ENCODE measurements at places on chromosomes 2 and 18.

DNA sequence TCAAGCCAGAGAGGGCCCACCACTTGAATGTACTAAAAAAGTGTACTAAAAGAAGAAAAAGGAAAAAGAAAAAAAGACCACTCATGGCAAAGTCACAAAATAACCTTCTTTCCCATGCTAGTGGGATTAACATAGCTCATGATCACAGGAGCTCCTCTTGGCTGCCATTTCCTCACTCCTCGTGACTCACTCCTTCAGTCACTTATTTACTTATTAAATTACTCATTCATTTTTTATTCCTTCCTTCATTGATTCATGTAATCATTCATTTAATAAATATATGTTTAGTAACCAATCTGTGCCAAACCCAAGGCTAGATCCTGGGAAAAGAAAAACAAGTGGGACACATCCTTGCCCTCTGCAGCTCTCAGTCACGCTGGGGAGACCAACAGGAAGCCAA lies 300.5 kb downstream of the INSIG2 start:
- no peak for DNase-seq

- no peak for DNase-seq
Observed at GRCh38 chr2:210961249-210961648, 404.9 kb downstream of the CPS1 start.

GRCh38 chr18:49172246-49172645 lies 221.5 kb upstream of the SMAD7 start:
- DNase-seq = no peak

GRCh38 chr2:199997296-199997695 lies 41.9 kb downstream of the MAIP1 start:
- DNase-seq = no peak

- DNase-seq = peak; percentile 85
Observed at GRCh38 chr2:74334931-74335333, 8.3 kb downstream of the SLC4A5 start.

GRCh38 chr2:30026091-30027055 lies 105.0 kb upstream of the ALK start:
- DNase-seq = peak; percentile 83

DNA sequence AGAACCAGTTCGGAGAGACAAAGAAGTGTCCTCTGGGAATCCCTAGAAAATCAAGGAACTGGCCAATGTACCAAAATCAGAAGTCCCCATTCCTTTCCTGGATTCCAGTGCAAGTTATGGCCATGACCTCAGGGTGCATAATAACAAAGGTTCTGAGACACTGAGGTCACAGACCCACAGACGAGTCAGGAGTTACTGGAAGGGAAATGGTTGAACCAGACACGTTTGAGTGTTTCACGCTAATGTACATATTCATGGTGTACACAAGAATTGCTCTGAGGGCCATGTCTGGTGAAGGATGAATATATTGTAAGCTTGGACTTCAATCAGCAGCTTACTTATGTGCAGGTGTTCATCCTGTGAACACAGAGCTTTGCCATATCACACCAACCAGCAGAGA lies 58.6 kb upstream of the KLHL29 start:
- DNase-seq = no peak

DNA sequence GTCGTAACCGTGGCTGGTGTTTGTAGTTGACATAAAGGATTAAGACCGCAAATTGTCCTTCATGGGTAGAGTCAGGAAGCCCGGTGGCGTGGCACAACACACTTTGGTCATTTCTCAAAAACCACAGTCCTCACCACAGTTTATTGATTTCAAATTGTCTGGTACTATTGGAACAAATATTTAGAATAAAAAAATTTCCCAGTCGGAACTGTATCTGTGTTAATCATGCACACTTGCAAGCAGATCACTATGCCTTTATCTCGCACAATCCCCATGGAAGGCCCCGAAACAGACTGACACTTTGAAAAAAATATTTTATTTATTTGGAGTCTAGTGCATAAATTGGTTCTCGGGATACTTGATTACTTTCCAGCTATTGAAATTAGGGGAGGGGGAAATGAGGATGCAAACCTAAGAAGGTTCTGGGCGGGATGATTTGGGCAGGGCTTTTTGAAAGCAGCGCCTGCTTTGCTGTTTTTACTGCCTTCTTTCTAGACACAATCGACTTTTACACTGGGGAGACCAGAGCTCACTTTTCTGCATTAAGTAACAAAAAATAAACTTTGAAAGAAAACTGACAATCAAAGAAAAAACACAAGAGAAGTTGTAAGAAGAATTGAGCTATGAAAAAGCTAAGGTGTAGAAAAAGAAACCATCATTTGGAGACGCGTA lies 15.4 kb upstream of the HOXD1 start:
- no peak for DNase-seq

- peak; percentile 52 for DNase-seq
Observed at GRCh38 chr2:96800061-96801004, 15.7 kb upstream of the CNNM3 start.

DNA sequence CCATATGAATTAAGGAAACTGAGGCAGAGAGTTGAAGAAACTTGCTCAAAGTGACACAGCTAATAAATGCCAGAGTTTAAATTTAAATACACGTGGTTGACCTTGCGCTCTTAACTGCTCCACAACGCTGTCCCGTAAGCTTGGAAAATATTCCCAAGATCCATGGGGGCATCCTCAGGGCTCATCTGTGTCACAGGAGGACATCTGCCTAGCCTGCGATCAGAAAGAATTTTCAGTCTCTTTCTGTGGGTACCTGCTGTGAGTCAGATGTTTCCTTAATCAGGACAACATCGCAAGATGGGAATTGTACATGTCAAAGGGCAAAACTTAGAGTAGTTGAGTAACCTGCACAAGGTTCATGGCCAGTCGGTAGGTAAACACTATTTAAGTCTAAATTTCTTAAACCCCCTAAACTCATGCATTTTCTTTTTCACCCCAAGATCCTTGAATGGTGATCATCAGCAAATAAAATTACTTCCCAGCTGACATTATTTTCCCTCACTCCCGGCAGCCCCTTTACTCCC lies 1.4 kb downstream of the CMPK2 start:
- DNase-seq = no peak

- no peak for DNase-seq
Observed at GRCh38 chr2:18800240-18800971, 211.0 kb upstream of the NT5C1B start.

DNA sequence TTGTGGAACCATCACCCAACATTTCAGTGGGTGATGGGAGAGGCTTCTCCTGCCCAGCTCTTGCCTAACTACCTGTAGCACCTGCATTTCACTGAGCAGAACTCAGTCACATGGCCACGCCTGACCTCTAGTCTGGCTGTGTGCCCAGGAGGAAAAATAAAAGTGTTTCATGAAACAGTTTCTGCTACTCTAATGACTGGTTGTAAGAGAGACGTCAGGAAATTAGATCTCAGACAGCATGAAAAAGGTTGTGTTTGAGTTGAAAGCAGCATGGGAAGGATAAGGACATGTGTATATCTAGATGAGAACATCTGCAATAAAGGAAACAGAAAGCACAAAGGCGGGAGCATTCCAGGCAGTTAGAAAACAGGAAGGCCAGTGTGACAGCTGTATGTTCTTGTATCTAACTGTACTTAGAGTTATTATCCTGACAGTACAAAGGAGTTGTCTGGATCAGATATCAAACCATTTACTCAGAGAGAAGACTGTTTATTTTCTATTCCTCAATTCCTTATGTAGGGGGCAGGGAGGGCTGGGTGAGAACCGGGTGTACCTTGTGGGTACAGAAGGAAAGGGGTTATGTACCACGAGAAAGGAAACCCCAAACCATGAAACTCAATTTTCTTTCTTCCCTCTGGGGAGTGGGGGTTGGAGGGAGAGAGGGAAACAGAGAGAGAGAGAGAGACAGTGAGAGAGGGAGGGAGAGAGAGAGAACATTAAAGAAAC lies 307.4 kb upstream of the VWC2L start:
- DNase-seq = no peak

DNA sequence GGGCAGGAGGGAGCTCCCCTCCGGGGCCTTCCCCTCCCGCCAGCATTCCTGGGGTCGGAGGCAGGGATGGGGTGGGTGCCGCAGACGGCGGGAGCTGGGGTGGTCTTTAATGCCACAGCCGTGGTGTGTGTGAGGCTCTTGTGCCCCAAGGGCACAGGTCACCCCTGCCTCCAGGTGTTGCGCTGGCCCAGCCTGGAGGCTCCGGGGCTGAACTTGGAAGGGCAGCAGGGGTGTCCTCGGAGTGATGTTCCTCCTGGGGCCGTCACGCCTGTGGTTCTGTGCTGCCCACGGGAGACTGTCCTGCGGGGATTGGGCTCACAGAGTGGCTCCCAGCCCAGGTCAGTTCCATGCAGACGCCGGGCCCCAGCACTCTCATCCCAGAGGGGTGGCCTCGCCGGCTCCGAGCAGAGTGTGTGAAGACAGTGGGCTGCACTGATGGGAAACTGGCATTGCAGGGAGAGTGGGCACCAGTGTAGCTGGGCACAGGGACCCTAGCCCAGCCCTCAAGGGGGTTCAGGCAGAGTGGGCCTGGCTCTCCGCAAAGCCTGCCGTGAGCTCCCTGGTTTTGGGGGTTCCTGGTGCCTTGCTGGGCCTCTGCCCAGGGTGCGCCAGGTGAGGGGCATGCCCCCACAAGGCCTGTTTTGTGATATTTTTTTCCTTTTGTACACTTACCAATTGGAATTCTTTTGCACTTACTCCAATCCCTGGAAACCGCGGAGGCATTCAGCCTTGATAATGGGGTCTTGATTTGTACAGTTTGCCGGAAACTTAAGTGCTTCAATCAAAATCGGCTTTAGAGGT lies 56.7 kb downstream of the NFATC1 start:
- no peak for DNase-seq

DNA sequence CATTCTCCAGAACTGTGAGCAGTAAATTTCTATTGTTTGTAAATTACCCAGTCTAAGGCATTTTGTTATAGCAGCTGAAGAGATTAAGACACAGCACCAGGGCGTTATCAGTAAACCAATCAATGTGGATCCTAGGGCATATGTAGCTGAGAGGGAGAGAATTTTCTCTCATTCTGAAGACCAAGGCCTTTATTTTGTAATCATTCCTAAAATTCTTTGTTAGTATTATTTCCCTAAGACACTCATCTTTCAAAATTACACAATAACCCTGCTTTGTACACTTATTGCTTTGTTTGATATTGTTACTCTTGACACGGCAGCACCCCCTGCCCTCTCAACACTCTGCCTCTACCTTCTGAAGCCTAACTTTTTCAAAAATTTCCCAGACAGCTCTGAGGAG lies 419.1 kb downstream of the SLC4A3 start:
- no peak for DNase-seq

GRCh38 chr18:63152791-63153190 lies 166.8 kb downstream of the BCL2 start:
- no peak for DNase-seq

GRCh38 chr2:148023861-148024260 lies 3.0 kb downstream of the MBD5 start:
- no peak for DNase-seq

GRCh38 chr2:113840518-113840917 lies 49.4 kb upstream of the ACTR3 start:
- no peak for DNase-seq

DNA sequence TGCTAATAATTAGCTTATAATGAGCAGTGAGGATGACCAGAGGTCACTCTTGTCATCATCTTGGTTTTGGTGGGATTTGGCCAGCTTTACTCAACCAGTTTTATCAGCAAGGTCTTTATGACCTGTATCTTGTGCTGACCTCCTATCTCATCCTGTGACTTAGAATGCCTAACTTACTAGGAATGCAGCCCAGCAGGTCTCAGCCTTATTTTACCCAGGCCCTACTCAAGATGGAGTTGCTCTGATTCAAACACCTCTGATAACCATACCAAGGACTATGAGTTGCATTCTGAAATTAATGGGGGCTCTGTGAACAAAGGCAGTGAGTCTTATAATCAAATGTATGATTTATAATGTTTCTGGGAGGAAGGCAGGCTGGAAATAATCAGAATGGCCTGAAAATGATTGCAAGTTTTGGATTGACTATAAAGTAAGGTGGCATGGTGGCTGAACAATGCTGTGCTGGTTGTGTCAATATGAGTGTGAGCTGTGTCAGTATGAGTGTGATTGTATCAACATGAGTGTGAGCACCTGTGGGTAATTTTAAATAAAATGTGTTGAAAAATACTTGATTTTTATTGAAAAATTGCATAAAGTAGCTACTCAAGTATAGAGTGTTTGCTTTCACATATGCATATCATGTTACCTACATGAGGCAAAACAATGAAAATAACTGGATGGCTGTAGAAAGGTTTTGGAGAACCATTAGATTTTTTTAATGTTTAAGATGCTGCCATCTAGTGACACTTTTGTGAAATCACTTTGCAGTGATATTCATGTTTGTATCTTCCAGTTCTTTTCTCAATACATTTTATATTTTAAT lies 103.0 kb downstream of the KYNU start:
- DNase-seq = peak; percentile 49

- no peak for DNase-seq
Observed at GRCh38 chr2:208671886-208672680, 265.5 kb downstream of the PTH2R start.

- no peak for DNase-seq
Observed at GRCh38 chr18:40534723-40535122, 1420.3 kb upstream of the PIK3C3 start.

GRCh38 chr2:197198890-197199289 lies 111.7 kb downstream of the ANKRD44 start:
- DNase-seq = no peak

DNA sequence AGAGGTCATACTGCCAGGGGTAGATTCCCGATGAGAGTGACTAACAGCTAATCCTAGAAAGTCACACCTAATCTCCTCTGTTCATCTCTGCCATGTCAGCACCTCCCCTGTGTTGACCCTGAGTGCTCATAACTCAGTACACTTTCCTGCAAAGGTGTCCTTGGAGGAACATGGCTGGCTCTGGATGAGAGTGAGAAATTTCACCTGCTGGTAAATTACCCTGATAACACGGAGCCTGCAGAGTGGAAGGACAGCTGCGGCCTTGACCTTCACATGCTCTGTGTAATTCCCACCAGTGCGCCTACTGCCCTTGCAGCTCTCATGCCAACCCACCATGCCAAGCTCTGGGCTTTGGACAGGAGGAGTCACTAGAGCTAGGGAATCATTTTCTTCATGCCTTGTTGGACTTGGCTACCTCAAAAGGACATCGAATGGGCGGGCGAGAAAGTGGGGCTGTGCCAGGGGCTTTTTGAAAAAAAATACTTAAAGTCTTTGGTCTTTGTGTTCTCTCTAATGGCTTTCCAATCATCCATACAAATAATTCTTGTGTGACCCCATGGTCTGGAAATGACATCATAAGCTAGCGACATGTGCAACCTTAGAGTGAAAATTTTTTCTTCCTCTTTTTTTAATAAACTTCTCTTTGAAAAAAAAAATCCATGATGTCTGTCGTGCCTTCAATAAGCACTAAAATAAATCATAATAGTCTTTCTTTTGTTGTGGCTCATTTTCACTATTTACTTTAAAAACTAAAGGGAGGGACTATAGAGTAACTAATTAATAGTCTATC lies 319.9 kb downstream of the MYCN start:
- DNase-seq = peak; percentile 19

All from NCI-H82 (cell line).